ENCODE measurements at places on chromosomes 4 and X.

DNA sequence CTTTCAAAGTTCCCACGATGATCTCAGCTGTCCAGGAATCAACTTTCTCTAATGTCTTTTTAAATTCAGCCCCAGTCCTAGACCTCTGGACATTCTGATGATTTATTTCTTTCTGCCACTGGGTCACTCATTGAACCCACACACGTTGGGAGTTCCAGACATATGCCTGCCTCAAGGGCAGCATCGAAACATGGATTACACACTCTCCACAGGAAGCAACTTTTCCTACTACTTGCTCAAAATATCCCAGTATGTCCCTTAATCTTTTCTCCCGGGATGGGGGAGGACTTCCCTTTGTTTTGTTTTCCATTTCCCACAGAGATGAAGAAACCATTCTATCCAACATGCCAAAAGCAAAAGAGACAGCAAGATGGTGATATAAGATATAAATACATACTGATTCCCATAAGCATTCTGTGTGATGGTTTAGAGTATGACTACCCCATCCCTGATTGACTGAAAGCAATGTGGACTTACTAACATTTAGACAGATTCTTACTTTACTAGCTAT lies 79.8 kb upstream of the PPARGC1A start:
- DNase-seq: no peak

- DNase-seq: no peak
These were observed 169.2 kb upstream of the ATP6AP2 start for GRCh38 chrX:40411340-40412111.

DNA sequence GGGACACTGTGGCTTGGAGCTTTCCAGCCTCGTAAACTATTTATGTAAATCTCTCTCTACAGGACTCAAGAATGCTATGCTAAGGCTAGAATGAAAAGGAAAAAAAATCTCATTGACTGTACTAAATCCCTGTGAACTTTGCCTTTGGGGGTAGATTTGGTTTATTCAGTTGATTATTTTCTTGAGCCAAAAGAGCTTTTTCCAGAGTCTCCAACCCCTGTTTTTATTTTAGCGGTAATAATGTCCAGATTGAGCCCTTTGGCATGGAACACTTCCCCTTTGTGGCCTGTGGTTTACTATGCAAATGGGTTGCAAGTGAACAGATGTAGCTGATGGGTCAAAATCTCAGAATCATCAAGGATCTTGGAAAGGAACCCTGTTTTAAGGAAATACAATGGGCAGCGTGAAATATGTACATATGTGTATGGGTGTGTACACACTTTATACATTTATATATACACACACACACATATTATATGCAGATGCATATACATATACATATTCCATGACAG lies 72.9 kb downstream of the FAM9B start:
- DNase-seq: no peak

DNA sequence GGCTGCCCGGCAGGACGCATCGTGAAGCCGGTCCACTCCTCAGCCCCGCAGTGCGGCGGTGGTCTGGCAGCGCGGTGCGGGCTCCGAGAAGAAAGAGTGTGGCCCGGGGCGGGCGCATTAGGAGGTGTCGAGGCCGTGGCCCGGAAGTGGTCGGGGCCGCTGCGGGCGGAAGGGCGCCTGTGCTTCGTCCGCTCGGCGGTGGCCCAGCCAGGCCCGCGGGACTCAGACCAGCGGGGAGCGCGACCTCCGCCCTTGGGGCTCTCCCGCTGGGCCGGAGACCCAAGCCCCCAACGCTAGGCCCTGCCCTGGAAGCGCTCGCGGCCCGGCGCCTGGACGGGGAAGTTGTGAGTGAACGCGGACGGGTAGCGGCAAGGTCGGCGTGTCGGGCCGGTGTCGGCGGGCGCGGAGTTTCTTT lies 60.0 kb downstream of the HS3ST1 start:
- DNase-seq: no peak

DNA sequence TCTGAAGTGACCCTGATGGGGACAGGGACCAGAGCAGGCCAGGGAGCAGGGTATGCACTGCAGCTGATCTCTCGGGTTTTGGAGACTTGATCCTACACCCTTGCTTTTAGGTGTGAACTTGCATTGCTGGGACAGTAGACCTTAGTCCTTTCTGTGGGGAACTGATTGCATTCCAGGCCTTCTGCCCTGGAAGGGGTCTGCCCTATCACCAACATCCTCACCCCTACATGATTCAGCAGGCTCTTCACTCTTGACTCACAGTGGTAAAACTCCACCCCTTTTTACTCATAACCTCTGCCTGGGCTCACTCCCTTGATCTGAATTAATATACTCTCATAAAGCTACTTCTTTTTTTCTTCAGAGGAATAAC lies 6.6 kb upstream of the DDX60L start:
- no peak for DNase-seq

GRCh38 chr4:57443787-57444186 lies 333.6 kb upstream of the IGFBP7 start:
- DNase-seq: no peak

DNA sequence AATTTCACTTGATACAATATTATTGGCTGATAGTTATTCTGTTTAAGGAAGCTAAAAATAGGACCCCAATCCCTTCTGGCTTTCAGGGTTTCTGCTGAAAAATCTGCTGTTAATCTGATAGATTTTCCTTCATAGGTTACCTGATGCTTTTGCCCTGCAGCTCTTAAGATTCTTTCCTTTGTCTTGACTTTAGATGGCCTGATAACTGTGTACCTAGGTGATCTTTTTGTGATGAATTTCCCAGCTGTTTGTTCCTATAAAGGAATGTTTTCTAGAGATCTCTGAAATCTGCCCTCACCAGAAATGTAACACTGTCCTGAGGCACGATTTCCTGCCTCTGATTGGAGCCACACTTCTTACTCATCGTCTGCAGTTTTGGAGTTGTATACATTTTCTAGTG lies 69.4 kb upstream of the PRDM5 start:
- no peak for DNase-seq

Data from stimulated activated CD8-positive, alpha-beta memory T cell treated with anti-CD3 and anti-CD28 coated beads, Interleukin-12 subunit alpha, Interleukin-12 subunit beta, amount 100 ng/mL, for 1 hour (primary cell).